H4 (cell line): ENCODE measurements at places on chromosomes 2 and 18. TPM values are rescaled to one million over a fixed set of nuclear protein-coding genes. Genes with fewer than 3 reads are reported as not detected.

The FSHR gene
- total RNA-seq: 0.29 TPM in 1 of 2 replicates, not detected in the other

The IL36G gene
- total RNA-seq: not detected in 2 replicates

The RNU2-63P gene
- not detected in 2 replicates for total RNA-seq

The MARCHF4 gene
- total RNA-seq: 0.15 and 0.29 TPM in 2 replicates

The SLC23A3 gene
- total RNA-seq: 0.12 TPM in 1 of 2 replicates, not detected in the other

The PLCD4 gene
- 0.29 and 1.3 TPM in 2 replicates for total RNA-seq

GRCh38 chr2:233013027-233013461 is at the start of gene NGEF:
NGEF (minus strand) TSS chr2:233013256; CDS start chr2:232974890, 38,366 bp downstream.
- DNase-seq: no peak

DNA sequence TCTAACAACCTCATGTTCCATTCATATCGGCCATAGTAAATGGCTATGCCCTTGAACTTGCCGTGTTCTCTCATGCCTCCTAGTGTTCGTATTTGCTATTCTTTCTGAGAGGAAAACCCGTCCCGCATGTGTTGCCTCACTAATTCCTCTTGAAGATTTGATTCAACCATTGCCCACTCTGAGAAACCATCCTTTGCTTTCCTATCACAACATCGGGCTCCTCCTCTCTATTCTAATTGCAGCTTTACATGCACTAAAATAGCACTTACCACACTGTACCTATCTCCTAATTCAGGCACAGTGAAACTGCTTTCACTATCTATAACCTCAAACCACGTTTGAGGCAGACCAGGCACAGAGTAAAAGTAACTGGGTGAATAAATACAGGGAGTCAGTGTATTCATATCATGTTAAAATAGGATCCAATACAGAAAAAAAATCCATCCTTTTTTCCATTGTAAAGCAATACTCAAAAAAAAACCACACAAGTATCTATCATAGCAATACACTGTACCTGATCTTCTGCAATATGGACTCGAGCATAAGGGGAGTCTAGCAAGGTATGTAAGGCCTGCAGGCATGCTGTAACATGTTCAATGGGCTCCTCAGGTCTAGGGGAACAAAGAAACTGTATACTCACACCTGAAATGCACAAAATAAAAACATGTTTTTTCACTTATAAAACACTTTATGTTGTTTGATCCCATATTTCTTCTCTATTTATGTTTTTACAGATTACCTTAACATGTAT is 39.0 kb upstream of the STRN start:
- DNase-seq: no peak

DNA sequence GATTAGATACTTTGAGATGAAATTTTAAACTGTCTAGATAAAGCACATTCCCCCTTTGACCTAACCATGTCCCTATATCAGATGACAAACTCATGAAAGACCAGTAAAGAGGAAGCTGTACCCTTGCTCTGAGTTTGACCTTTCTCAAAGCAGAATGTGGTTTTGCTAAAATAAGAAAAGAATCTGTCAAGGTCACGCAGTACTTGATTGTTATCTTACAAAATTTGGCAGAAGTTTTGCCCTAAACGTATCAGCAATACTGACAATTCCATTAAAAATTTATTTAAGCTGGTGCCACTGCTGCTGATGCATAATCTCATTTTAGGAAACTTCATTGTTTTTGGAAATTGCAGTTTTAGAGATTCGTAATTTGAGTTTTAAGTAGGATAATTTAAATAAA is 31.2 kb upstream of the GALM start:
- no peak for DNase-seq

DNA sequence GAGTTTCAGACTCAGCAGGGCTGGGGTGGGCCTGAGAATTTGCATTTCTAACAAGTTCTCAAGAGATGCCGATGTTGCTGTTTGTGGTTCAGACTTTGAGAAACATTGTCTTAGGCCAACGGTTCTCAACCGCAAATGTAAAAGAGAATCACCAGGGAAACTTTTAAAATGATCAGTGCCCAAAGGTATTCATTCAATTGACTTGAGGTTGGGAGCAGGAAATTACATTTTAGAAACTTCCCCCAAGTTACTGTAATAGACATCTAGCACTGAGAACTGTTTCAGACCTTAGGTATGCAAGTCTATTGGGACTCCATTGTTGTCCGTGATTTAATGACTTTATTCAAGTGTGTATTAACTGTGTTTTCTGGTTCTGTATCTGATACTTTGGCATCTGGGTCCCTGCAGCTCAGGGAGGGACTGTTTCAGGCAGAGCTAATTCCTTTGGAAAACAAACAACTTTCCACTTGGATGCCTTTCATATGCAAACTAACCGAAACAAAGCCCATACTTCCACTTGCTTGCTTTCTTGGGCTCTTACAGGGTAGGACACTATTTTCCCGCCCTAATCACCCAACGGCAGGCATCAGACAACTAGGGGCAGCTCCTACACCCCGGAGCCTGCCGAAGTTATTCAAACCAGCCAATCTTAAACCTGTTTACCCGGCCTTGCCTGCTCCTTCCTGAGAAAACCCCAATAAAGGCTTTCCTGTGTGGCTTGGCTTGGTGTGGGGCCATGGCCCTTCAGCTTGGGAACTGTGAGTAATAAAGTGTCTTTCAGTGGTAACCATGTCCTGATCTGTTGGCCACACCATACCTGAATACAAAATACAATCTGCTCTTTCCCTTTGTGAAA is 97.6 kb downstream of the POLE4 start:
- no peak for DNase-seq
